ENCODE measurements at places on chromosomes 5 and 9.

DNA sequence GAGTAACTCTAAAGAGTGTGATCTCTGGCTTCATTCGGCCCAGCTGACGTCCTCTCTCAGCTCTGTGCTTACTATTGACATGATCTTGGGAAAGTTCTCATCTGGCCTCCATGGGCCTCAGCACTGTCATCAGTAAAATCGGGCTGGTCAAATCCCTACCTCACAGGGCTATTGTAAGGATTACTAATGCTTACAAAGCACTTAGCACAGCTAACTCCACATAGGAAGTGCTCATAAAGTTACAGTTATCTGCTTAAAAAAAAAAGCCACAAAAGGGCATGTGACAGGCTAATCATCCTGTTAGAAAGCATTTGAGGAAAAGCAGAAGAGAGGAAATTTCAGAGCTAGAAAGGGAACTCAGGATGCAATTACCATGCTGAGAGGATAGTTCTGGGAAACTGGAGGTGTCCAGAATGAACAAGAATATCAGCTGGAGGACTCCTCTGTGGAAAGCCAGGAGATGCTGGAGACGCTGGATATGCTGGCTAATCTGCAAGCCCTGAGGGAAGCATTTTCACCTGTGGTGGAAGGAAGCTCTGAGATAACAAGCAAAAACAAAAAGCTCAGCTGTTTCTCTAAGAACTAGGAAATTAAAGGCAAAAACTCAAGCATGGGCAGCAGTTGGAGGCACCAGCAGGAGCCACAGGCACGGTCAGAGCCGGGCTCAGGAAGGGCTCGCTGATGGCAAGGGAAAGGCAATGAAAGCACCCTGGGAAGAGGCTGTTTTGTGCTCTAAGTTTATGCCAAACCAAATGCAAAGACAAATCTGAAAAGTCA lies 4.4 kb upstream of the BHMT start:
- no peak for DNase-seq

DNA sequence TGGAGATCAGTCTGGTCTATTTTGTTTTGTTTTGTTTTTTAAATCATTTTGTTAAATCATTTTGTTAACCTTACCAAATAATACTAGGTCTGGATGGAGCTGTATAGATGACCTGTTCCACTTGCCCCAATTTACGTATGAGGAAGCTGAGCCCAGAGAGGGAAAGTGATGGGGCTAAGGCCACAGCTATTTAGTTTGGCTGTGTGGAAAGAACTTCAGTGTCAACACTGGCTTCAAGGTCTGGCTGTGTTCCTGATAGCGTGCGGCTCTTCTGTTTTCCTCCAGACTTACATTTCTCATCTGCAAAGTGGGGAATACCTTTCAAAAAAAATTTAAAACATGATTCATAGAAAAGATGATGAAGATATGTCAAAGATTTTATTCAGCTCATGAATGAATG lies 112.5 kb downstream of the PTTG1 start:
- DNase-seq, result no peak

DNA sequence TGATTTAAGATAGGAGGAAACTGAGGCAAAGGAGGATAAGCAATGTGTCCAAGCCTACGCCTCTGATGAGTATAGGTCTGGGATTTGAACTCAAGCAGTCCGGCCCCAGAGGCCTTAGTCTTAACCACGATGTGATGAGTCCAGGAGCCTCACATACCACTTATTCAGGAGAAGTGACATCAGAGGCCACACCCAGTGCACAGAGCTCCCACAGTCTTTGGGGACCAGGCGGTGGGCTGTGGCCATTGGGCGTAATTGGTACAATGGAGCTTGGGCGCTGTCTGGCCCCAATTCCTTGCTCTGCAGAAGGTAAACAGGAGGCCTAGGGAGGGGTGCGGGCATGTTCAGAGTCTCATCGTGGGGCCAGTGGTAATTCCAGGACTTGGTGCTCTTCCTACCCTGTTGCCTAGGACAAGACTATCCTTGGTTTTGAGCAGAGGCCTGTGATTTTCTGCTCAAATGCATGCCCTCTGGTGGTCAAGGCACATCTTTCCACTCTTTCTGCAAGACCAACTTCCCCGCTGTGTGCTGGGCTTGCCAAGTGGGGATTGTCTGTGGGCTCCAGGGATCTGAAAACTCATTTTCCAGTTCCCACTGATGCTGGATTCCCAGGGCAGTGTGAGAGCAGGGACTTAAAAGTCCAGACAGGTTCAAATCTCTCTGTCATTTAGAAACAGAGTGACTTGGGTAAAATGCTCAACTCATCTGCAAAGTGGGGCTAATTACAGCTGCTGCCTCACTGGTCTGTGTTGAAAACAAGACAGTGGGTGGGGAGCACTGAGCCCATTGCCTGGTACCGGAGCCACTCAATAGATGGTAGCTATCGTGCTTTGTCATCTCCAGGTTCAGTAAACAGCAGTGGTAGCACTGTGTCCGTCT lies 15.8 kb downstream of the NDST1 start:
- DNase-seq, result no peak

DNA sequence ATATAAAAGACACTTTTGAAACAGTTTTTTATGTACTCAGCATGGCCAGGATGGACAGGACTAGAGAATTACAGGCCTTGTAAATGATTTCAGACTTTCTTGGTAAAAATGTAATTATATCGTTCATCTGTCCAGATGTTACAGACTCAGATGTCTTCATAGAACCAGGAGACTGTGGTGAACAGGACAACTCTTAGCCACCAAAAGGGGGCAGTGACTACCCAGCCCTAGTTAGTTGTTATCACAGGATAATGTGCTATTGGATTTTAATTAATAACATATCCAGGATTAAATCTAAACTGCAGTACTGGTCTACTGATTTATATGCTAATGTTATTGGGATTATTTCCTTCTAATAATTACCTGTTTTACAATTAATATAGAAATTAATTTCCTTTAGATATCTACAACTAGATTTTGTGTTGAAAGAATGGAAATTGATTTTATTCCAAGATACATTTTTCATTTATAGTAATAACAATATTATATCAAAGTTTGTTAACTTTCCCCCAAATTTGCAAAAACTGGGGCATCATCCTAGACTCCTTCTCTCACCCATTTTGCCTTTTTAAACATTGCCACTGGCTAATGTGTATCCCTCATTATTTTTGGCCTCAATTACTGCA lies 99.4 kb downstream of the MTREX start:
- no peak for DNase-seq

Data from NCI-H1105 (cell line).